ENCODE measurements at places on chromosomes 2 and 18.

DNA sequence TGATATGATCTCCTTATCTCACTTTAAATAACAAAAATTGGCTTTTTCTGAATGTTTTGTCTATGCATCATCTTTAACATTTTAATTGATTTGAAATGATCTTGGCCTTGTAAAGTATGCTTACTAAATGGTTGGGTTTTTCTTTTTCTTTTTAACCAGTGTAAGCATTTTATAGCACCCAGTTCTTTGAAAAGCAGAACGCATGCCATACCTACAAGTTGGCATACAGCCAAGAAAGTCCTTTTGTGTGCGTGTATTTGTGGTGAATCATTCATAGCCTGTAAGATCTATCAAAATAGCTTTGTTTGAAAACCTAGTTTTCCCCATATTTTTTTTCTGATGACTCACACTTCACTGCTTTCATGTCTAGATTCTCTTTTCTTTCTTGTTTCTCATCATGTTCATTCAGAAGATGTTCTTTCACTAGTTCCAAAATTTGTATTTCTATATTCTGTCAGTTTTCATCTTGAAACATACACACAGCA, 4.1 kb upstream of the VRK2 start:
- DNase-seq = no peak

GRCh38 chr2:101300836-101301235, 7.7 kb downstream of the RNF149 start:
- no peak for DNase-seq

DNA sequence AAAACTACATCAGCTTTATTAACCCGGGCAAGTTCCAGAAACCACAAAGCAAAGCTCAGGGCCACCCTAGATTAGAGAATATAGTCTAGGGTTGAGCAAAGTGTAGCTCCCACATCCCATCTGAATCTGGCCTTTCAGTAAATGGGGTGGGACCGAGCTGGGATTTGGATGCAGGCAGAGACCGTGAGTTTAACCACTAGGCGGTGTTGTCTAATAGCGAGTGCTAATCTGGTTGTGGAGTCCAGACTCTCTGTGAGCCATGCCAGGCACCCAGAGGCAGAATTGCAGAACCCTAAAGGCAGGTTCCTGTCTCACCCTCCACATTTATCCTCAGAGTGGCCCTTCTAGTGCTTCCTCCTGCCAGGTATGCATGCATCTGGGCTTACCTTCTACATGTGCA, 435.9 kb downstream of the TSN start:
- peak; percentile 6 for DNase-seq

- no peak for DNase-seq
Measured at GRCh38 chr18:40357536-40357935, 1597.5 kb upstream of the PIK3C3 start.

DNA sequence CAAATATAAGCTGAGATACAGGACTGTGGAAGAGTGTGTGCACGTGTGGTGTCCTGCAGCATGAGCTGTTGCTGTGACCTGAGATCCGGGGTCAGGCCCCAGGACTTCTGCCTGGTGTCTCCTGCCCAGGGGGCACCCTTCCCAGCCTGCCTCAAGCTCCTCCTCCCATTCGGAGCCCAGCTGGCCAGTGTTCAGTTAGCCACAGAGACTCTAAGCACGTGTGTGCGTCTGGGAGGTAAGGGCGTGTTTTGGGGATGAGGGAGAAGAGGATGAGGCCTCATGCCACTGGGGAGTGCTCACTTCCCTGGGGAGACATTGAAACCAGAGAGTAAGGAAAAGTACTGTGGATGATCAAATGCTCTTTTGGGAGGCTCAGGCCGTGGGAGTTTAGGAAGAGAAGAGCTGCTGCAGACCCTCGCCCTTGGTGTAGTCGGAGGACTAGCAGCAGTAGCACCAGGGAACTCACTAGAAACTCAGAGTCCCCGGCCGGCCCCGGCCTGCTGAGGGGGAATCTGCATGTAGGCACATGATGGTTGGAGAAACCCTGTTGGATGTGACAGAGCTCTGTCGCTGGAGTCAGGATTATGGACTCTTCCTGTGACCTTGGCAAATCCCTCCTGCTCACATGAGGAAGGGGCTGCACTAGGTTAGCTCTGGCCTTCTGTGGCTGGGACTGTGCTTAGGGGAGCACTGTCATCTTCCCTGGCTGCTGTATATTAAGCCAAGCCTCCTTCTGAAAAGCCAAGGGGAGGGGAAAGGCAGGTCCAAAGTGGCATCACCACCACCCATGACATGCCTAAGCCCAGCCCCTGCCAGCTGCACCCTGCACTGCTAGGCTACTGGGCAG, 231.1 kb downstream of the DYSF start:
- no peak for DNase-seq

GRCh38 chr18:49212819-49213218, 247.6 kb downstream of the DYM start:
- DNase-seq = no peak

DNA sequence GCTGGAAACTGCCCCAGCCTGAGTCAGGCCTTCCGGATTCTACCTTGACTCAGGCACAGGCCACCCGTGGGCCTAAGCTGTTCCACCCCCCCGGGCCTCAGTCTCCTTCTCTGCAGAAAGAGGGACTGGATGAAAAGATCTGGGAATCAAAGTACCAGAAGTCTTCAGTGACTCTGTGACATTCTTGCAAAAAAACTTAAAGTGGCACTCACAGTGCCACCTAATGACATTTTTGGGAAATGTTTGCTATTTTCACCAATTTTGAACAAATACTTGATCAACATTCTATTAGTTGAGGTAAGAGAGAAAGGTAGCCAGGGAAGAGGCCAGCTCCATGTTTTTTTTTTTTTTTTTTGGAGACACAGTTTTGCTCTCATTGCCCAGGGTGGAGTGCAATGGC, 48.3 kb upstream of the ACAA2 start:
- DNase-seq = peak; percentile 14

GRCh38 chr2:189056200-189057106, 82.3 kb downstream of the COL3A1 start:
- no peak for DNase-seq

DNA sequence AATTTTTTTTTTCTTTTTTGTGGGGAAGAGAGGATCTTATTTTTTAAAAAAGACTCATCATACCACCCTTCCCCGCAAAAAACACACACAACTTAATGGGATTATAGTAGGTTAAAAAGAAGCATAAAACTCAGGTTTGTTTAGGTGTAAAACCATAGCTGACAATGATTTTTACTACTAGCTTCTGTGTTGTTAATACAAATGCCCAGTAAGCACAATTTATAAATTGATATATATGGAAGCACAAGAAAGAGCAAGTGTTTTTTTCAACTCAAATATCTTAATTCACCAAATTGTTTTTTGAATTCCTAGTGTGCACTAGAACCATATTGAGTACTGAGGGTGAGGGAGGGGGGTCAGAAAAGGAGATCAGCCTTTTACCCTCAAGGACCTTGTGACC, 7.0 kb downstream of the STAT4 start:
- no peak for DNase-seq

- no peak for DNase-seq
Measured at GRCh38 chr2:15619510-15619909, 27.8 kb downstream of the DDX1 start.

- DNase-seq = no peak
Measured at GRCh38 chr2:136167721-136168475, 49.9 kb upstream of the CXCR4 start.

- no peak for DNase-seq
Measured at GRCh38 chr2:129929321-129930290, 49.9 kb upstream of the RAB6C start.

DNA sequence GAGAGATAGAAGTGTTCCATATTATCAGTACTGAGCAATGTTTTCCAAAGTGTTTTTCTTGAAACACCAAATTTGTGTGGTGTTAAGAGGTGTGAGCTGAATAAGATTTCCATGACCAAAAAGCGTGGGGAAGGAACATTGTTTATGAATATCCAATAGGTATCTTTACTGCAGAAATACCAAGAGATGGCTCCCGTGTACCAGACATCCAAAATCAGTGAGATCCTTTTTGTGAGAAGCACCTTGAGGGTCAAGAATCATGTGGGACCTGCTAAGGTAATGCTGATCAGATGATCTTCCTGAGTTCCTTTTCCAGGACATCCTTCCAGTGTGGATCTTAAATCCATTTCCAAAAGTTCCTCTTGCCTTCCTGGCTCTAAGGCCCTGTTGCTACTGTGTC, 246.0 kb downstream of the MYO3B start:
- no peak for DNase-seq

GRCh38 chr18:67241299-67241698, 275.2 kb downstream of the DSEL start:
- no peak for DNase-seq

DNA sequence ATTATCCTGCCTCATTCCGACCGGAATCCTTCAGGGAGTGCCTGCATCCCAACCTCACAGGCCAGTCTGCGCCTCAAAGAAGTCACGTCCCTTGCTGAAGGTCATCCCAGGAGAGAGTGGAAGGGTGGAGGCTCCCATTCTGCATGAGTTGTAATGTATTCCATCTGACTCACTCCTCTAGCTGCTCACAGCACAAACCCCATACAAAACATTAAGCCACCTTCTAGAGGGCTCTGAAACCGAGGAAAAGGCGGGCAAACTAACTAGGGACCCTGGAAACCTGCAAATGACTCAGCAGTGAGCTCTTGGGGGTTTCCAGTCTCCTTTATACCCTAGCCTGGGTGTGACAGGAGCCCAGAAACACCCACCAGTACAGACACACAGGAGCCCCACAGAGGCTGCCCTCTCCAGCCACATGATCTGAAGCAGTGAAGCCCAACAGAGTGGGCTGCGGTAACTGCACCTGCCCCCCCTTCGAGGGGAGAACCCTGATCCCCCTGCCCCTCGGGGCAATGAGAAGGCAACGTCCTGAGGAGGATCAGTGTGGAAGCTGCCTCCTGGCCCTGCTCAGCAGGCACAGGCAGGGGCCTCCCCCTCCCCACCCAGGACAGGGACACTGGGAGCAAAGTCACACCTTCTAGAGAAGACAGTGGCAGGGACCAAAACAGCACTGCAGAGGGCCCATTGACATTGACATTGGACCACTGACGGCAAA, 69.3 kb upstream of the SNTG2 start:
- DNase-seq = no peak

- peak; percentile 17 for DNase-seq
Measured at GRCh38 chr18:63099848-63100629, 219.5 kb downstream of the BCL2 start.

- no peak for DNase-seq
Measured at GRCh38 chr2:138124521-138124920, 160.2 kb downstream of the HNMT start.

DNA sequence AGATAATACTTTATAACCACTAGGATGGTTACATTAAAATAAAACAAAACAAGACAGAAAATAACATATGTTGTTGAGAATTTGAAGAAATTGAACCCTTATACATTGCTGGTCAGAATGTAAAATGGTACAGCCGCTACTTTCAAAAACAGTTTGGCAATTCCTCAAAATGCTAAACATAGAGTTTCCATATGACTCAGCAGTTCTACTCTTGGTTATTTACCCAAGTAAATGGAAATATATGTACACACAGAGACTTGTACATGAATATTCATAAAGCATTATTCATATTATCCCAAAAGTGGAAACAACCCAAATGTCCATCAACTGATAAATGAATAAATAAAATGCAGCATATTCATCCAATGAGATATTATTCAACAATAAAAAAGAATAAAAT, 92.5 kb upstream of the LRATD1 start:
- no peak for DNase-seq

- DNase-seq = no peak
Measured at GRCh38 chr2:112520234-112520783, 22.0 kb upstream of the POLR1B start.

DNA sequence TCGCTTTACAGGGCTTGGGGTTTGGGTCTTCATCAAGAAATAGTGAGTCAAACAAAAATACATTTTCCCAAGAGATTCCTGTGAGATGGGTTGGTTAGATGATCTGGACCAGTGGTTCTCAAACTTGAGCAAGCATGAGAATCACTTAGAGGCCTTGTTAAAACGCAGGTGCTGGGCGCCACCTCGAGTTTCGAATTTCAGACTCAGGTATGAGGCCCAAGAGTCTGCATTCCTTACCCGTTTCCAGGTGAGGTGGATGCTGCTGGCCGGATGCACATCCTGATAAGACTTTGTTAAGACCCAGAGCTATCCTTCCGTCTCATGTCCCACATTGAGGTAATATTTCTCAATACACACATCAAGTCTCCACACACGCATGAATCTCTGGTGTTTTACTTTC, 707.8 kb upstream of the SALL3 start:
- no peak for DNase-seq

GRCh38 chr2:98936353-98937351, 627 bp upstream of the CRACDL start:
- no peak for DNase-seq

DNA sequence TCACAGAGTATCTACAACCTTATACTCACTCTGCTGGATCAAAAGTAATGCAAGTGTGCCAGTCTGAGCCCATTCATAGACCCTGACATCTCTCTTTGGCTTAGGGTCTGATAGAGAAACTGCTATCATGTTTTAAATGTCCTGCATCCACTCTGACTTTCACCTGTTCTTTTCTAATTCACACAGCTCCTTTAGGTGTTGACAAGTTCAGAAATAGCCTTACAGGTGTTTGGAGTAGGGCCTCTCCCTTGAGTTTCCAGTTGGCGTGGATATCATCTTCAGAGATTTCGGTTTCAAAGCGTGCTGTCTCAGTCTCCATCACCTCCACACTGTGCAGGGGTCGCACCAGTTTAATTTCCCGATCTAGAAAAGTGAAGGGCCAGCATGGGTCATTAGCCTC, 150.3 kb downstream of the PLEKHA3 start:
- no peak for DNase-seq

- DNase-seq = no peak
Measured at GRCh38 chr2:240895656-240896388, at the start of gene MAB21L4. MAB21L4 (minus strand) TSS chr2:240896156; CDS start chr2:240895997, 159 bp downstream.

- peak; percentile 26 for DNase-seq
Measured at GRCh38 chr2:206989311-206989710, 50.0 kb downstream of the CPO start.

GRCh38 chr2:164840458-164840929, 1.1 kb downstream of the COBLL1 start:
- peak; percentile 35 for DNase-seq

- DNase-seq = no peak
Measured at GRCh38 chr2:48135797-48136196, 229.5 kb upstream of the FBXO11 start.

- no peak for DNase-seq
Measured at GRCh38 chr18:36340246-36340645, 42.7 kb downstream of the FHOD3 start.

GRCh38 chr2:235621736-235622135, 127.9 kb downstream of the AGAP1 start:
- DNase-seq = no peak

DNA sequence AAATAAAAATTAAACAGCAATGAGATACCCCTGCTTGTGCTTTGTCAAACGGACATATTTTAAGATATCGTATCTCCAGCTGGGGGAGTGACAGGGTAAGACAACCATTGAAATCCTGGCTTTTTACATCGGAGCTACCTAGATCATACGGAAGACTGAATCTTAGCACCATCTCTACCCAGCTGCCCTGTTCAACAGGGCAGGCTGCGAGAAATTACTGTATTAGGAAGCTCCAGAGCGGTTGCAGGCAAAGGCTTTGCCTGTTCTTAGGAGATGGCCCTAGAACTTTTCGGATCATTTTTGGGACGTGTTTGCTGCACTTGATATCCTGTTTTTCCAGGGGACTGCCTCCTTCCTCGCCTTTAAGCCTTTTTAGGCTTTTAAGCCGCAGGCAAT, 2.0 kb upstream of the PRKCE start:
- no peak for DNase-seq
